ENCODE measurements at places on chromosomes 4 and X.

- no peak for DNase-seq
Measured at GRCh38 chr4:177080388-177080787, 229.3 kb upstream of the NEIL3 start.

GRCh38 chr4:184688005-184688404 lies 38.5 kb downstream of the PRIMPOL start:
- DNase-seq = no peak

- no peak for DNase-seq
Measured at GRCh38 chr4:75552452-75552851, 3.4 kb upstream of the ODAPH start.

- DNase-seq = no peak
Measured at GRCh38 chr4:184347251-184348239, 126.8 kb downstream of the IRF2 start.

DNA sequence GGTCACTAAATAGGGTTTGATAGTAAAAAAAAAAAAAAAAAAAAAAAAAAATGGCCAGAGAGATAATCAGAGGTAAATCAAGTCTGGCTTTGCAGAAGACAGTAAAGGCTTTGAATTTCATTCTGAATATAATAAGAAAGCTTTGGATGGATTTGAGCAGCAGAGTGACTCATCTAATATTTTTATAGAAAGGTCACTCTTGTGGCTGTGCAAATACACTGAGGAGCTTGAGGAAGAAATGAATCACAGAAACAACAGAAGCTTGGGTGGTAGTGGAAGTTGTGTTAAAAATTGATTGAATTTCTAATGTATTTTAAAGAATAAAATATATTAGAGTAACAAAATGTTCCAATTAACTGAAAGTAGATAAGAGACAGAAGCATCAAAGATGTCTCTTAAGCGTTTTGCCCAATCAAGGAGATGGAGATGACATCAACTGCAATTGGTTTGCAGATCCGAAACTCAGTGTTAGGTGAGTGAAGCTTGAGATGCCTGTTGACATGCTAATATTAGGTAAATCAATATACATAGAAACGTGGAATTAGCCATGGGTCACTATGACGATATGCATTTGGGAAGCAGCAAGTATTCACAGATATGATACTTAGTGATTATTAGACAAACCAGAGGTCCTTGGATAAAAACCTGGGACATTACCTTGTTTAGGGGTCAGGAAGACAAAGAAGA lies 280.5 kb downstream of the GPM6A start:
- peak; percentile 24 for DNase-seq

DNA sequence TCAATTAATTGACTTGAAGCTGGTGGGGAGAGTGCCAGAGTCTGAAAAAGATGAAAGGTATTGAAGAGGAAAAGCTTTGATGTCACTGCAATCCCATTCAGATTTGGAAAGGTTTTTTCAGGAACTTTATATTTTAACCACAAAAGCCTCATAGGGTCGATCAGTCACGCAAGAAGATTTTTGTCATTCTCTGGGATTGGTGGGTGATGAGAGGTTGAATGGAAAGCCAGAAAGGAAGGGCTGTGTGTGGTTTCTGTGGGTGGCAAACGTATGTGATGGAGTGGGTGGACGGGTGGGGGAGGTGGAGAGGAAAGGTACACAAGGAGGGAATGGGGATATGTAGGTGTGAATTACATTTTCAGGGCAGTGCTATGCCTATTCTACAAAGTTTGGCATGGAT lies 173.8 kb upstream of the SCML1 start:
- DNase-seq = no peak

DNA sequence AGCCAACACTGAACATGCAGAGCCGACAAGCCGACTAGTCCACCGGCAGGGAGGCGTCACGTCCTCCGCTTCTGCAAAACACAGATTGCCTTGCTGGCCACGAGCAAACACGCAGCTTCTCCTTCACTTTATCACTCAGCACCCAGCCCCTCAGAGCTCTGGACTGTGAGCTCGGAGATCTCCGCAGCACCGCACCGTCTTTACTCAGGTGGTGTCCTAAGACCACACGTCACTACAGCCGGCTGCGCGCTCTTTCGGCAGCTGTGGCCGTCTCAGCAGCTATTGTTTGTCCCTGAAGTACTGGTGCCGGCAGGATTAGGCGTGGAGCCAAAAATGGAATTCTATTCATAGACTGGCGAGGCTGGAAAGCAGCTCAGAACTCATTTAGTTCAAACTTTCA lies 72.0 kb downstream of the FAT1 start:
- DNase-seq = no peak

DNA sequence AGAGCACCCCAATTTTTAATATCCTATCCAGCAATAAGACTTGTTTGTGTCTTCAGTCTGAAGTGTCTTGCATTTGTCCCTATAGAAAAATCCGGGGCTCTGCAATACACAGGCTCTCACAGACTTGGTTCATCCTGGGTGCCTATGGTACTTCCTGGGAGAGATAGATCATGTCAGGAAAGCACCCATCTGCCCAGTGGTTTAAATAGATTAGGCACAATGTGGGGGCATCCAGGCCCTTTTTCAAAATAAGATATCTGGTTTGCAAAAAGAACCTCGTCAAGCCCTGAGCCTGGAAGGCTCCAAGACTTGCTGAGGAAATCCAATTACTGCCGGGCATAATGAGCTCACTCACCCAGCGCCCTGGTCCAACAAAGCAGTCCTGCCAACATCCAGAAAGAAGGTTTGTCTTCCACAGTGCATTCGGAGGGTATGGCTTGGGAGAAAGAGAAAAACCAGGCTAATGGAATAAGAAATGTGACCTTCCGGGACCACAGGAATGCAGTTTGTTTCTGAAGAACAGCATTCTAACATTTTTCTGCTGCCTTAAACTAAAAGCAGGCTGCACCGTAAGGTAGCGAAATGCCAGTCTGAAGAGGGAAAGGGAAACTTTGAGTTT lies 11.6 kb downstream of the JAKMIP1 start:
- DNase-seq = no peak

DNA sequence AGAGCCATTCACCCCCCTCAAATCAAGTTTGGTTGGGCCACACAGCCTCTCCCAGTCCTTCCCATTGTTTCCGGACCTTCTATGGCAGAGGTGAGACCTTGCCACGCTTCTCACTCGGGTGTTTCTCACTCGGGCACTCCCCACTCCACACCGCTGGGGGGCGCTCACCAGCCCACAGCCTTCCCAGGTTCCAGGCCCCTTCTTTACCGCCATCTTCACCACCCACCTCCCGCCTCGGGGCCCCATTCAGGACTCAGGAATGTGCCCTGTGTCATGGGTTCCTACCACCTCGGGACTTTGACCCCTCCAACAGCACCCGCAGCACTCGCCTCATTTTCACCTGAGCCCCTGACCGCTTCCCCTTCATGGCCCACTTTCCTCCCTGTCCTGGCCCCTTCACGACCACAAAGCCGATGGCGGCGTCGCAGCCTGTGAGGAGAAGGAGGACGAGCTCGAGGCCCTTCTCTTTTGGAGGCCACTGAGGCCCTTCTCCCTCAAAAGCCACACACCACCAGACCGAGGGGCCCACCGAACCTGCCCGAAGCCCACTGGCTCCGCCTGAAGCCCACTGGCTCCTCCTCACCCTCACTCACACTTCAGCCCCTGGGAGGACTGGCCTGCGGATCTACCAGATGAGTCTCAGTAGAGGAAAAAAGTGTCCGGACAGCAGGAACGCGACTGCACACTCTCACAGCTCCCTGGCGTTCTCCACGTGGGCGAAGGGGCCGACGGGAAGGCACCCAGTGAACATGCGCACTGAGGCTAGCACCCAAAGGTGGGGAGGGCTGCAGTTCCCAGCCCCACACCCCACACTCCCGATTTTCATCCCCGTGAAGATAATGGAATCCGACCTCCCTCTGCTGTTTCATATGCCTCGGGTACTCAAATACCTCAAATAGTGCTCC lies at the start of gene PAGE1:
Gene PAGE1, minus strand, starts transcription at position 709 of the 905 bp plus-strand sequence. CDS start 1,214 bp downstream, outside the sequence.
- DNase-seq = no peak

DNA sequence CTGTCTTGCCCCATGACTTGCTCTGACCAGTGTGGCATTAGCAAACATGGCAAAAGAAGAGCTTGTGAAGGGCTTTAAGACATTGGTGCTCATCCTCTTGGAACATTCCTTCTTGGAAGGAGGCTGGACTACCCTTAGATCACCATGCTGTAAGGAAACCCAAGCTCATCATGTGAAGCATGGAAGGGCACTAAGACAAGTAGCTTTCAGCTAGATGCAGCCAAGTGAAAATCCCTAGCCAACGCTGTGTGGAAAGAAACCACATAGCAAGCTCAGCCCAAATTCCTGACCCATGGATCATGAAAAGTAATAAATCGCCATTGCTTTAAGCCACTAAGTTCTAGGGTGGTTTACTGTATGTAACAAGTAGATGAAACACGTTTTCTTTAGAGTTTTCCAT lies 12.4 kb upstream of the PACRGL start:
- DNase-seq = peak; percentile 24

- DNase-seq = no peak
Measured at GRCh38 chr4:39375478-39375877, 9.3 kb upstream of the RFC1 start.

DNA sequence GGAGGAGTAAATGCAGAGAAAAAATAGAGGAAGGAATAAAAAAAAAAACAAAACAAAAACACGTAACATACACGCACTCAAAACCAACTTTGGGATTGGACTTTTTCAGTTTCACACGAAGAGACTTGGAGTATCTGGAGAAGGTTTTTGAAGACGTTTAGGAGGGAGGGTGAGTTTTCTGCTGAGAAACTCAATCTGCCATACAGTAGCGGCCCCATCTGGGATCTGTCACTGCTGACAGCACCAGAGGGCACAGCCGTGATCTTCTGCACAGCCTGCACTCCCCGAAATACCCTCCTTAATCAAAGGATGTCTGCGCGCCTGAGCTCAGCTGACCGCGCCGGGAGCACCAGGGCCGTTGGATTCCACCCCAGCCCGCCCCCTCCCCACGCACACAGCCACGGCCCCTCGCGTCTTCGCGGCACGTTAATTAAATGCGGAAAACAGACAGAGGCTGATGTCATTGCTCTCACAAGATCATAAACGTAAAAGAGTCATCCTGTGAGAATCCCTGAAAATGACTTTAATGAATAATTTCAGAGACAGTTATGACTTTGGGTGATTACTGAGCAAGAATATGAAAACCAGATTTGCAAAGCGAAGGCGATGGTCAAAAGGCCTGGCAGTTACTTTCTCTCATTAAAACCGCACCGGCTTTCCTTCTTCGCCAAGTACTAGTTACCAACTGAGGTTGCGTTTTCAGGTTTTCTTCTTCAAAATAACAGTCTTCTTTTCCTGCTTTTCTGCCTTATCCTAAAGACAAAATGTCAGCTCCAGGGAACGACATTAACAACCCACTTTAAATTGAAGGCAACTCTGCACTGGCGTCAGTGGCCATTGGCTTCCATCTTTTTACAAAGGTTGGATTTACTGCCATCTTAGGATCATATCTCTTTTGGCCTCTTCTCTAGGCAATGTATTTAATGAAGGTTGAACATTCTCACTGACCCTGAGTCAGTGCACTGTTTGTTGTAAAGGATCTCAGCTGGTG lies 10.6 kb downstream of the HAND2 start:
- no peak for DNase-seq

- peak; percentile 30 for DNase-seq
Measured at GRCh38 chr4:52376132-52376704, 282.9 kb downstream of the USP46 start.

DNA sequence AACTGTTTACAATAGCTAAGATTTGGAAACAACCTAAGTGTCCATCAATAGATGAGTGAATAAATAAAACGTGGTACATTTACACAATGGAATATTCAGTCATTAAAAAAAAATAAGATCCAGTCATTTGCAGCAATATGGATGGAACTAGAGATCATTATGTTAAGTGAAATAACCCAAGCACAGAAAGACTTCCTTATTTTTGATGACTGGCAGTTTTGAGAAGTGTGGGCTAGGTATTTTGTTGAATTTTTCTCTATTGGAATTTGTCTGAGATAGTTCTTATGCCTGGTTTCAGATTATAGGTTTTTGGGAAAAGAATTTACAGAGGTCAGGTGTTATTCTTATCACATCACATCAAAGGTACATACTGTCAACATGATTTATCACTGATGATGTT lies 293.8 kb upstream of the ARSJ start:
- DNase-seq = no peak

DNA sequence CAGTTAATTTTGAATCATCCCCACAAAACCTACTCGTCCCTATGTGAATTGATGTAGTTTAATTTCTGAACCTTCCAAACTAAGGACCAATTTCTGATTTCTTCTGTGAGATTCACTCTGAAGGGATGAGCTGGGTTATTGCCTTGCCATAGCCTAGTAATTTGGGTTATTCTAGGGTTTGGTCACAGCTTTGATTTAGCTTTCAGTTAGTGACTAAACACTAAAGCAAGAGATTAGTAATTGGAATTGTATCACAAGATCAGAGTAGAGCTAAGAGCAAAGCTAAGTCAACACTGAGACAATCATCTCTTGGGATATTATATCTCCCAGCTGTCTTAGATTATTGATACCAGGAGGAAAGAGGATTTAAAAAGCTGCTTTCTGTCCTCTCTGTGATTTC lies 588.0 kb downstream of the CCSER1 start:
- no peak for DNase-seq

DNA sequence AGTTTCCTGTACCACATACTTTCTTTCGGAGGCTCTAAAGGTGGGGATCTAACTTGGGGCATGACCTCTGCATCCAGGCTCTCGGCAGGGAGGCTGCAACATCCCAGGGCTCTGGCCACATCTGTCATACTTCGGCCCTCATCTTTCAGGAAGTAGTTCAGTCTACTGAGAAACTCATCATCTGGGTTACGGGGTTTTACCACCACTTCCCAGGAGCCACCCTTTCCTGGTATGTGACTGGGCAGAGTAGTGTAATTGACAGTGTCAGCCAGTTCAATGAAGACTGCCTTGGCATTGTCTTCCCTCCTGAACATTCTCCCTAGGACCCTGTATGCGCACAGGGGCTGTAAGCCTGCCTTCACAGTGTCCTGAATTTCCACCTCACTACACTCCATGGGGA lies 2.8 kb downstream of the PNMA5 start:
- DNase-seq = no peak

DNA sequence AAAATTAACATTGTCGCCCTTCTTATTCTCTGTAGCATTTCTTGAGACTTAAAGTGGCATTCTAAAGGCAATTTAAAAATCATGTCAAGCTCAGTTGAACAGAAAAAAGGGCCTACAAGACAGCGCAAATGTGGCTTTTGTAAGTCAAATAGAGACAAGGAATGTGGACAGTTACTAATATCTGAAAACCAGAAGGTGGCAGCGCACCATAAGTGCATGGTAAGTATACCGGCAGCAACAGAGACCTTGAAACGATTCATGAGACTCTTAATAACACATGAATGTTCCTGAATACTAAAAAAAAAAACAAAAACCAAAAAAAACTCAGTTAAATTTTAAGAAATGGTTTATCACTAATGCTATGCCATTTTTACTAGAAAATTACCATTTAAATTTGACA lies 82.4 kb upstream of the HPRT1 start:
- no peak for DNase-seq

- no peak for DNase-seq
Measured at GRCh38 chr4:70741867-70742658, 20.3 kb downstream of the RUFY3 start.

- no peak for DNase-seq
Measured at GRCh38 chrX:24166078-24166477, 16.5 kb downstream of the ZFX start.
